Stimulated activated CD4-positive, alpha-beta T cell treated with anti-CD3 and anti-CD28 coated beads, TNF-alpha, amount 100 ng/mL, for 24 hours (primary cell): ENCODE measurements at places on chromosomes 11 and 22.
A peak's percentile ranks its signal among the peaks of the same experiment; 100 is the strongest.

- peak; percentile 68 for DNase-seq
These were observed 11.1 kb downstream of the POLR3H start for GRCh38 chr22:41532908-41533825.

- no peak for DNase-seq
These were observed 10.5 kb downstream of the COA4 start for GRCh38 chr11:73866095-73866579.

DNA sequence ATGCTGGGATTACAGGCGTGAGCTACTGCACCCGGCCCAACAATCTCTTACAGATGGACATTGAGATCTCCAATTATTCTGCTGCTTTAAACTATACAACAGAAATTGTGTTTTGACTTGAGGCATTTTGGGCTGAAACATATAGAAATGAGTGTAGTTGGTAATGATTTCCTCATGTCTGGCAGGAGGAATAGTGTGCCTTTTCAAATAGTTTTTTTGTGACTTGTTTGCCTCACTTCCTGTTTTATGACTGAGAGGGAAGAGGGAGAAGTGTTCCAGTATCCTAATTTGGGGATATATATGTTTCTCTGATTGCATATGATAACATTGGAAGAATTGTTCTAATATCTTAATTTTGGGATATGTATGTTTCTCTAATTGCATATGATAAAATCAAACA lies 40.2 kb downstream of the EP300 start:
- no peak for DNase-seq

GRCh38 chr11:93969925-93970922 lies 50.9 kb upstream of the HEPHL1 start:
- DNase-seq: no peak

GRCh38 chr11:126663749-126664592 lies 308.5 kb downstream of the ST3GAL4 start:
- no peak for DNase-seq

DNA sequence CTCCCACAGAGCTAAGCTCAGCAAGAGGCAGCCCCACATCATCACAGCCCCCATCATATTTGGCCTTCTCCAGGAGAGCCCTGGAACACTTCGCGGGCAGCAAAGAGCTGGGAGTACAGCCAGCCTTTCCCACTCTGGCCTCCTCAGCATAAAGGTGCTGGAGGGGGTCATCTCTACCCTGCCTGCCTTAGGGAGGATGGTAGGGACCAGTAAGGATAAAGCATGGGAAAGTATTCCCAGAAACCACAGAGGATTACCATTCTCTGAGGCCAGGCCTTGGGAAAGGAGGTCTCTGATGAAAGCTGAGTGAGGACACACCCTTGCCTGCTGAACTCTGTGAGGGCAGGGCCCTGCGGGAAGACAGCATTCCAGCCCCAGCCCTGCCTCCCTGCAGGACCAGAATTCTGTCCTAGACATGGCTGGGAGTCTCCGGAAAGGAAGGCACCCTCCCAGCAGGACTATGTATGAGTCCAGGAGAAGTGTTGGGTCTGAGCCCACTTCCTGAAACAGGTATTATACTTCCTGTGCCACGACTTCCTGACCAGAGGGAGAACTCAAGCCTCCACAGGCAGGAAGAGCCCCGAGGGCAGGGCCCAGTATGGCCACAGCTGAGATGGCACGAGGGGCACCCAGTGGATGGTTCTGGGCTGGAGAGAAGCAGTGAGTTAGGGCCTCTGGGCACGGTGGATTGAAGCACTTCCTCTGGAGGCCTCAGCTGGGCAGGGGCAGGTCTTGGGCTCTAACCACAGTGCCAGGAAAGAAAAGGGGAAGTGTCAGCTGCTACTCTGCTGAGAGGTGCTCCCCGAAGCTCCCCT lies 12.9 kb upstream of the CASTOR1 start:
- no peak for DNase-seq

- DNase-seq: no peak
These were observed 8.8 kb upstream of the PDE3B start for GRCh38 chr11:14634813-14635212.

DNA sequence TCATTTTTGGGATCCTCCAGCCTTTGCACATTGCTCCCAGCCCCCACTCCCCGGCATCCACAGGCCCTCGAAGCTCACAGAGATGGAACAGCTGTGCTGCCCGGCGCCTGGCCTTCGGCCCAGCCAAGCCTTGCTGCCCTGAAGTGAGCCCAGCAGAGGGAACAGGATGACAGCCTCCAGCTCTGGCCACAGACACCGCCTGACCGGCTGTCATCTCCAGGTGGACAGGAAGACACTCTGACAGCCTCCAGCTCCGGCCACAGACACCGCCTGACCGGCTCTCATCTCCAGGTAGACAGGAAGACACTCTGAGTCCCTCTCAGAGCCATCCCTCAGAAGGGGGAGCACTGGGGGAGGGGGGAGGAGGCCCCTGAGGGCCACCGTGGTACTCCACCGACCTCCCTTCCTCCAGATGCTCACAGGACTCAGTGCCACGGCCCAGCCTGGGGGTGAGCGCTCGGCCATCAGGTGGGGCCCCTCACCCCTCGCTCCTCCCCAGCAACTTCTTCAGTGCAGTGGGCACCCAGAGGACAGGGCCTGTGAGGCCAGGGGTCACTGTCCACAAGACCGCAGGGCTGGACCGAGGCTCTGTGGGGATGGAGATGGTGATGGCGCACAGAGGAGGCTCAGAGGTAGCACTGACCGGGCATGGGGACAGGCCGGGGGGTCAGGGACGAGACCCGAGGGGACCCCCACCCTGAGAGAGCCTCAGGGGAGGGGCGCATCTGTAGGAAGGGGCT lies 58.6 kb downstream of the BRD1 start:
- DNase-seq: no peak

- no peak for DNase-seq
These were observed 72.2 kb upstream of the GRK2 start for GRCh38 chr11:67194096-67194495.

DNA sequence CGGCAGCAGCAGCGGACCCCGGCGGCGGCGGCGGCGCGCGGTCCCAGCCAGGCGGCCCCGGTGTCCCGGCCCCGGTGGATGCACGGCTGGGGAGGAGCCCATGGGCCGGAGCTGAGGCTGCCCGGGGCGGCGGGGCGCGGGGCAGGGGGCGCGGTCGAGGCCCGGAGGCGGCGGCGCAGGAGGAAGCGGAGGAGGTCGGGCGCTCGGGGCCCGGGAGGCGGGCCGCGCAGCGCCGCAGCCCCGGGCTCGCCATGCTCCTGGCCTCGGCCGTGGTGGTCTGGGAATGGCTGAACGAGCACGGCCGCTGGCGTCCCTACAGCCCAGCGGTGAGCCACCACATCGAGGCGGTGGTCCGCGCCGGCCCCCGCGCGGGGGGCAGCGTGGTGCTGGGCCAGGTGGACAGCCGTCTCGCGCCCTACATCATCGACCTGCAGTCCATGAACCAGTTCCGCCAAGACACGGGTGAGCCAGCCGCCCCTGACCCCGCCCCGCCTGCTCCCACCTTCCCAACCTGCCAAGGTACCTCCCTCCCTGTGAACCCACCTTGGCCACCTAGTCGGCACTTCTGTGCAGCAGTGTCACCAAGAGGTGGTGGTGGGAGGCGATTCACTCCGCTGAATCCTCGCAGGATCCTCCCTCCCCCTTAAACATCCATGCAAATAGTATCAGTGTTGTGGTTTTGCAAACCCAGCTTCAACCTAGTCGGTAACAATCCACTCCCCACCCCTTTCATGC lies 580 bp downstream of the DTX4 start:
- DNase-seq: no peak

DNA sequence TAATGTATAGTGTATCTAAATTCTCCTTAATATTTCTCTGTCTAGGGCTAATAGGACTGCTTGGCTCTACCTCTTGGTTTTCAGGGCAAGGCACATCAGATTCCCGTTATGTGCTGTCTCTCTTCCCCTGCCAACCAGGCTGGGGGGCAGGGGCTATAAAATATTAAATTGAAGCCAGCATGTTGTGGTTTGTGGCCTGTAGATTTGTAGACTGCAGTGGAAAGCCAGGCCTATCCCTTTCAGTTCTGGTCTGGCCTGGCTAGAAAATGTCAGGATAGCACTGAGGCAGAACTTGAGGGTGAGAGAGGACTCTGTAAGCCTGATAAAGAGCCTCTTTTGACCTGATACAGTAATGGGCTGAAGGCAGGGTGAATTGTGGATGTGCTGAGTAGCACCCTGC lies 14.4 kb upstream of the GRK2 start:
- DNase-seq: no peak

- no peak for DNase-seq
These were observed at the start of gene BID for GRCh38 chr22:17774206-17774925. TSS of gene BID (minus strand) at chr22:17774469. CDS start at chr22:17750116, 24,353 bp downstream.

- no peak for DNase-seq
These were observed 37.8 kb upstream of the RASD2 start for GRCh38 chr22:35502836-35503235.

DNA sequence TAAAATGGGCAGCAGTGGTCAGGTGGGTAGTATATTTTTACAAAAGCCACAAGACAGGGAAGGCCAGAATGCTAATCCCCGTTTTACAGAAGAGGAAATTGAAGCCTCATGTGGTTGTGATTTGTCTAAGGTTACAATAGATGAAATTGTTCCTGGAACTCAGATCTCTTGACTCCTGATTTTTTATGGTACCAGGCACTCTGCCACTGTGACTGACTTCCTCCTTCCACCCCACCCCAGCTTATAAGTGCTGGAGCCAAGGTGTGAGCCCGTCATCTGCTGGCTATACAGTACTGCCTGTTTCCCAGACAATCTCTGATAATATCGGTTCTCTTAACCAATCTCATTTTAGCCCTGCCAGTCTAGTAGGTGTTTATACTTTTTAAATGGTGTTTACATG lies 1.9 kb downstream of the SLC5A1 start:
- no peak for DNase-seq
